ENCODE measurements at places on chromosomes 4 and X. TPM values are rescaled to one million over a fixed set of nuclear protein-coding genes. Genes with fewer than 3 reads are reported as not detected.
A peak's percentile ranks its signal among the peaks of the same experiment; 100 is the strongest.

Gene CCDC110
- 1.7 TPM for polyA plus RNA-seq

Gene TBC1D1
- polyA plus RNA-seq = 50.5 TPM

Gene MAOB
- 0.68 TPM for polyA plus RNA-seq

Gene SSR4
- 105 TPM for polyA plus RNA-seq

Gene MED14
- 28.2 TPM for polyA plus RNA-seq

Gene KDR
- polyA plus RNA-seq = 64.3 TPM

Gene HS6ST2
- polyA plus RNA-seq = 43.7 TPM

GRCh38 chrX:134431894-134432293, 28.1 kb upstream of the HPRT1 start:
- DNase-seq = peak; percentile 10

GRCh38 chr4:165198329-165198728, 9.0 kb upstream of the KLHL2 start:
- DNase-seq = no peak

- no peak for DNase-seq
These were observed 20.4 kb upstream of the ADD1 start for GRCh38 chr4:2823301-2823670.

DNA sequence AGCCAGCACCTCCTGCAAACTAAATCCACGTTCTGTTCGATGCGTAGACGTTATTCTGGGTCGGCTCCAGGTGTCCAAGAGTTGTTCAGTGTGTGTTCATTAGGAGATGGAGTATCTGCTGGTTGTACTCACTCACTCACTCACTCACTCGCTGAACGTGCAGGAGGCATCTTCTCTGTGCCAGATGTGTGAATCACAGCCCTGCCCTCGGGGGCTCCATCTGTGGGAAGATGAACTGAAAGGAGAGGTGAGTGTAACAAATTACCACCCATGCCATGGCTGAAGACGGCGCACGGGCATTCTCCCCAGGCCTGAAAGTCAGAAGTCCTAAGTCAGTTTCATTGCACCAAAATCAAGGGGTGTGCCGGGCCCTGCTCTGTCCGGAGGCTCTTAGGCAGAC, 16.1 kb downstream of the NSG1 start:
- DNase-seq = no peak

DNA sequence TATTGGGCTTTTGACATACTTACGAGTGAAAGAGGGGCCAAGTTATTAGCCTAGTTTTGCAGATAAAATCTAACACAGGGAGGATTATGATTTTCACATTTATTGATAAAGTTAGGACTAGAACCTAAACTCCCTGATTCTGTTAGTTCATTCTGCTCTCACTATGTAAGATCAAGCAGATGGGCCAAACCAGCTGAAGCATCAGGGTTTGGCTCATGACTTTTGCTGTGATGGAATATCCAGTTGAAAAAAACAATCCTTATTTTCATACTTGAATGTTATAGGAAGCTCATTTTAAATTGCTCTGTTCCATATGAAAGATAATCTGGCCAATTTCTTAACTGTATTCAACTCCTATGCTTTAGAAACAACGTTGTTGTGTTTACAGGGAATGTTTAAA, 21.2 kb downstream of the SPRY1 start:
- peak; percentile 81 for DNase-seq

DNA sequence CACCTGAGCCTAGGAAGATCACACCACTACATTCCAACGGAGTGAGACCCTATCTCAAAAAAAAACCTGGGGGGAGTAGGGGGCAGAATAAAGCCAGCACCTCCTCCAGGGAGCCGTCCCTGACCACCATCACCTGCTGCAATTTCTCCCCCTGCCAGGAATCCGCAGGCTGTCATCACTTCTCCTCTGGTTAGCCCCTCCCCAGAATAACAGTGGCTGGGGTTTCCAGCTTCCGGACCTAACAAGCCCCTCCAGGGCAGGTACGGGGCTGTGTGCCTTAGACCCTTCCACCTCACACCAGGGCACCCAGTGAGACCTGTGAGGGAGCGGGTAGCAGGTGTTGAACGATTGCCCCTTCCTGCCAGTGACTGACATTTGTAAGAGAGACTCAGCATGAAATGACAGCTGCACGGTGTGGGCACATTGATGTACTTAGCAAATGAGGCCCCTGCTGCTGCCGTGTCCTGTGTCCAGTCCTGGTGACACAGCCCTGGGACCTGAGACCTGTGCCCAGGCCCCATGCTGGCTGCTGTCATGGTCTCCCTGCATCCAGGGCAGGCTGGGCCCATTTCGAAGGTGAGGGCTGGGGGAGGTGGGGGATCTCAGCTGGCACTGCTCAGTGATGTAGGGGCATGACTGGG, 6.7 kb upstream of the WFS1 start:
- no peak for DNase-seq

GRCh38 chr4:183132081-183132480, 33.0 kb downstream of the WWC2 start:
- no peak for DNase-seq

DNA sequence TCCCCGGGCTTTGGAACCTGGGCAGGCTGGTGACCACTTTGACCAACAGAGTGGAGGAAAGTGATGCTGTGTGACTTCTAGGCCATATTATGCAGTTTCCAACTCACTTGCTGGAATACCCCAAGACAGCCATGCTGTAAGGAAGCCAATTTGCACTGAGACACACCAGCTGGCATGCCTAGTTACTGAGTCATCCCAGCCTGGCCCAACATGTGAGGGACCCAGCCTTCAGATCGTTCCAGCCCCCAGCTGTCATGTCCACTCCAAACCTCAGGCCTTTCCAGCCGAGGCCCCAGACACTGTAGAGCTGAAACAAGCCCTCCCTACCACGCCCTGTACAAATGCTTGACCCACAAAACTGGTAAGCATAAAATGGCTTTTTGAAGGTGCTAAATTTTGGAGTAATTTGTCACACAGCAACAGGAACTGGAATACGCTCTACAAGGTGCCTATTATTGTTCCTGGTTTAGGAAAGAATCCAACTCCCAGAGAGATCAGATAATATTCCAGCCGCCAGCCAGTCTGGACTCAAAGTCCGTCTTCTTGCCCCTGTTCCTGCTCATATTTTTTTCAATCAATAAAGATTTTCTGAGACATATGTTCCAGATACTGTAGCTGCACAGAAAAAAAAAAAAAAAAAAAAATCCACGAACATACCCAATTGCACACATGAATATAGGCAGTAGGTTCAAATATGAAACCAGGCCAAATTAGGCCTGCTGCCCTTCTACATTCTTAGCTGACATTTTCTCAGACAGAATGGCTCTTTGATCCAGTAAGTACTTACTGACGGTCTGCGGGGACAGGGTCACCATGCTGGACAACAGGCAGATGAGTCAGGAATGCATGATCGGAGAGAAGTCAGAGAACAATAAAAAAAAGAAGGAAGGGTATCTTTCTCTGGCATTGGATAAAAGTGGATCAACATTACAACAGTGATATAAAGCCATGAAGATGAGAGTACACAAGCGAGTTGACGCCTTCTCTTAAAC, 35.1 kb downstream of the SH3KBP1 start:
- no peak for DNase-seq

DNA sequence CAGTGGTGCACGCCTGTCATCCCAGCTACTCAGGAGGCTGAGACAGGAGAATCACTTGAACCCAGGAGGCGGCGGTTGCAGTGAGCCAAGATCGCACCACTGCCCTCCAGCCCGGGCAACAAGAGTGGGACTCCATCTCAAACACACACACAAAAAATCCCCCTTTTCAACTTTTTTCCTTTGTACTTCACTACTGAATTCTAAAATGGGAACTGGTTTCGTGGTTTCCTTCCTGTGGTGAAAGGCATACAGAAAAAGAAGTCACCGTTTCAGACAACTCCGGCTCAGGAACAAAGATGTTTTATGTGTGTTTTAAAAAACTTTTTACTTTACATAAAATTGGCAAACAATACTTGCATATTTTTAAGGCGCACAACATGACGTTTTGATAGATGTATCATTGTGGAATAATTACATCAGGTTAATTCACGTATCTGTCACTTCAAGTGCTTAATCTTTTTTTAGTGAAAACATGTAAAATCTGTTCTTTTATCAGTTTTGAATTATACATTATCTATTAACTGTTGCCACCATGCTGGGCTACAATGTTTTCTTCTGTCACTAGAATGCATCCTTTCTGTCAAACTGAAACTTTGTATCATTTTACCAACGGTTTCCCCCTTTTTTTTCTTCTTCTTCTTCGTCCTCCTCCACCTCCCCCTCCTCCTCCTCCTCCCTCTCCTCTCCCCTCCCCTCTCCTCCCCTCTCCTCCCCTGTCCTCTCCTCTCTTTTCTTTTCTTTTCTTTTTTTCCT, 186.0 kb downstream of the CRLF2 start:
- DNase-seq = no peak

- DNase-seq = no peak
These were observed 480 bp upstream of the RADX start for GRCh38 chrX:106611317-106611678.

- DNase-seq = no peak
These were observed 18.5 kb upstream of the RBPJ start for GRCh38 chr4:26302031-26302899.

DNA sequence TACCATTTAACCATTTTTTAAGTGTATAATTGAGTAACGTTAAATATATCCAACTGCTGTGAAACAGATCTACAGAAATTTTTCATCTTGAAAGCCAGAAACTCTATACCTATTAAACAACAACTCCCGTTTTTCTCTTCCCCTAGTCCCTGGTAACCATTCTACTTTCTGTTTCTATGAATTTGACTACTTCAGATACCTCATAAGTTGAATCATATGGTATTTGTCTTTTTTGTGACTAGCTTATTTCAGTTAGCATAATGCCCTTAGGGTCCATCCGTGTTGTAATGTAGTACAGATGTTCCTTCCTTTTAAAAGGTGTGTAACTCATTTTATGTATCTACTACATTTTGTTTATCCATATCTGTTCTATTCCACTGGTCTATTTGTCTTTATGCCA, 48.7 kb downstream of the STAG2 start:
- no peak for DNase-seq

DNA sequence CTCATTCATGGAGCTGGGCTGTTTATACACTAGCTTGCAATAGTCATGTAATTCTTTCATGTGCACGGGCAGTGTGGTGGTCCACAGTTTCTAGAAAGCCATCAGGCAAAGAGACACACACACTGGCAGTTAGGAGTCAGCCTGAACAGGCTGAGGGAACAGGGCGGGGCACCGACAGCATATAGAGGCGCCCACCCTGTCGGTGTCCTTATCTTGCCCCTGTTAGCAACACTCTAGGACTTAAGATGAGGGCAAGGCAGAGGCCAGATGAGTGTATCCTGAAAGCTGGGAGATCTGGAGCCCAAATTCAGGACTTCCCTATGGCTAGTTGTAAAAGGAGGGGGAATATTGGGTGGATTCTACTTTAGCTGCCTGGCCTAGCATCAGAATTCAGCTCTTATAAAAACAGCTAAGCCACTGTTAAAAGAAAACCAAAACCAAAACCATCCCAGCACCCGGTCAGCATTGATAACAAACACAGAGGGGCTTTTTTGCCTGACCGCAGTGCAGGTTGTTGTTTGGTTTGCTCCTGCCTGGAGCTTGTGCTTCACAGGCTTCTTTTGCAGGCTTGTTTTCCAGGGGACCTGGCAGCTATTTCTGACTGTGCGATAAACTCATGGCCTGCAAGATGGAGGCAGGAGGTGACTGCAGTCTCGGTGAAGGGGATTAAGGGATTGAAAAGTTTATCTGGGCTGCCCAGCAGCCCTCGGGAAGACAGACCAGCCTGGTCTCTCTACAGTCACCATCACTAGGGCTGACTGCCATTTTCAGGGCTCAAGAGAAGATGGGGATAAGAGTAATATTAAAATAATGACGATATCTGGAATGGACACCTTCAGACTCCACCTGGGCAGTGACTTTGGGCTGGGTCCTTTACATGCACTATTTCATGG, 638.9 kb downstream of the MID1IP1 start:
- no peak for DNase-seq

GRCh38 chr4:20395160-20395773, 143.6 kb downstream of the SLIT2 start:
- no peak for DNase-seq

DNA sequence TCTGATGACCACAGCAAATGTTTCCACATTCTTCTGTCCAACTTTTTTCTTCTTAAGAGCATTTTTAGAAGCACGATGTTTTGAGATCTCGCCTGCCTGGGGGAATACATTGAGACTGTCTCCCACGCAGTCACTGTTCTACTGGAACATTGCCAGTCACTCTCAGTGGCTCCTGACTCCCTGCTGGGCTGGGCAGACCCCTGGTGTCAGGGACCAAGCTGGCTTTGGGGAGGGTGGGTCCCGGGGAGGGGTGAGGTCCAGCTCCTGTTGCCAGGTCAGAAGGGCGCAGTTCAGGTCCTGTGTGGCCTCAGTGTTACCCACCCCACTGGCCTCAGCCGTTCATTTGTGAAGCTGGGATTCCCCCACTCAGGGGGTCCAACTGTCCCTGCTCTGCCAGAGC, 18.9 kb upstream of the ABLIM2 start:
- no peak for DNase-seq

DNA sequence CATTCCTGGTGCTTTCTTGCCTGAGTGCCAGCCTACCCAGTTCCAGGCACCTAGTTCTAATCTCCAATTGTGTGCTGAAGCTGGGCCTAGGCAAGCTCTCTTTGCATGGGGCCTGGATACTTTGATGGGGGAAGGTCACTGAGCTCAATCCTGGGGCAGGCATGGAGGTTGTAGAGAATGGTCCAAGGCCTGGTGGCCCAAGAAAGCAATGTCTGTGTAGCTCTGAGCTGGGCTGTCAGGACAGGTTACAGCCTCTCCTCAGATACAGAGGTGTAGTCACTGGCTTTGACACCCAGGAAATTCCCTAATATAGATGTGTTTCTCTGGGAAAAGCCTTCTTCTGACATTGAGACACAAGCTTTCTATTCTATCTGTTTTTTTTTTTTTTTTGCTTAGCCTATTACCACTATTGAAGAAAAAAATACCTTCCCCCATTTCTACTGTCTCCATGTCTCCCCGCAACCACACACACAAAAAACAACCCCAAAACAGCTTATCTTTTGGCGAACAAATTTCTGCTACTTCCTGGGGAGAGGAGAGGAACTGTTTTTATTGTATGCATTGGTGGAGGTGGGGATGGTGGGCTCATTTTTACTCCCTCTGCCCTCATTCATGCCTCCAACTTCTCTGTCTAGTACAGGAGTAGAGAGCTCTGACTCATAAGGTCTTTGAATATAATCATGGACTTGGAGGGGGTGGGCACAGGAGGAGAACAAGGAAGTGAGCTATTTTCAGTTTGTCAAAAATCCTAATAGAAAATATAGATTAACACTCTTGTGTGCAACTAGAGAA, 66.7 kb upstream of the DHX15 start:
- no peak for DNase-seq

- DNase-seq = peak; percentile 95
These were observed 74.1 kb downstream of the PRSS12 start for GRCh38 chr4:118278473-118279274.

- no peak for DNase-seq
These were observed 35.4 kb upstream of the PGRMC2 start for GRCh38 chr4:128322986-128323385.

DNA sequence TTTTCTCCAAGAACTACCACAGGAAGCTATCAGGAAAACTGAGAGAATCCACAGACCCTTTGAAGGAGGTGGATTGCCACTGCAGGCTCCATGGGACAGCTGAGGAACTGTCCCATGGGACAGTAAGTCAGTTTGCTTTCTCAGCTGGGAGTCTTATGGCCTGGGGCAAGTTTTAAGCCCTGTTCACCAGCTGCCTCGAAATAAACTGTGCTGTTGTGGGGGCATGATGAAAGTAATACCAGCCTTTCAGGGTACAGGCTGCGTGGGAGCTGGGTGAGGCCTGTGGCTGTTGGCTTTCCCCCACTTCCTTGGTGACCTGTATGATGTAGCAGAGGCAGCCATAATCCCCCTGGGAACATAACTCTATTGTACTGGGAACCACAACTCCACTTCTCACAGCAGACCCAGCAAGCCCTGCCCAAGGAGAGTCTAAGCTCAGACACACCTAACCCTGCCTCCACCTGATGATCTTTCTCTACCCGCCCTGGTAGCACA, 452.1 kb downstream of the STPG2 start:
- DNase-seq = no peak
